ENCODE measurements at places on chromosomes 4 and X.

DNA sequence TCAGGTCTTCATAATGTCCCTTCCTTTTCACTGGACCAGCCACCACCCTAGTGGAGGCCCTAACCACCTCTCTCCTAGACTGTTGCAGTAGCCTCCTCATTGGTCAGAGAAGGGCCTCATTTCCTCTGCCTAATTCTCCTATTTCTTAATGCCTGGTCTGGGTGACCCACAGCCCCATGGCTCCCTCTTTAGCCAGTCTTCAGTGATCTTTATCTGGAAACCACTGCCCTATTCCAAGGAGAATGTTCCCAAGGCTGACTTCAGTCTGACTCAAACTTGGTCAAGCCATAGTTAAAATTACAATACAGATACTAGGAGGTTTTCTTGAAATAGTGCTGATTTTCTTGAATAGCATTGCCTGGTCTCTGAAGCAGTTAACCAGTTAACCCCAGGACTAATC, 53.6 kb upstream of the PRPS1 start:
- DNase-seq: no peak

DNA sequence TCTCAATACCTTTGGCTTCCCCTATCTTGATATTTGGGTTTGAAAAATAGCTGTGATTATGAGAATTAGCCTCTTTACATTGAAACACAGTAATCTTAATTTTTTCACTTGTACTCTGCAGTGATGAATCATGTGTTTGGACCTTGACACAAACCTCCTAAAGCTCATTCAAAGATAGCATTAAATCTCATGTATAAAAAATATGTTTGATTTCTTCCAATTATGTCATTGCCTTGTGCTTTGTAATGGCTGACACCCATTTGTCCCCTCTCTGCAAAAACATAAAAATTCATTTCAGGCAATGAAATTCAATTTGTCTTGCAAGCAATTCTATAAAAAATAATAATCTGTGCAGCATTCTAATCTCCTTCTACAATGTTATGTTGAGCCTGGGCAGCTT, 422.4 kb upstream of the BOD1L1 start:
- no peak for DNase-seq

DNA sequence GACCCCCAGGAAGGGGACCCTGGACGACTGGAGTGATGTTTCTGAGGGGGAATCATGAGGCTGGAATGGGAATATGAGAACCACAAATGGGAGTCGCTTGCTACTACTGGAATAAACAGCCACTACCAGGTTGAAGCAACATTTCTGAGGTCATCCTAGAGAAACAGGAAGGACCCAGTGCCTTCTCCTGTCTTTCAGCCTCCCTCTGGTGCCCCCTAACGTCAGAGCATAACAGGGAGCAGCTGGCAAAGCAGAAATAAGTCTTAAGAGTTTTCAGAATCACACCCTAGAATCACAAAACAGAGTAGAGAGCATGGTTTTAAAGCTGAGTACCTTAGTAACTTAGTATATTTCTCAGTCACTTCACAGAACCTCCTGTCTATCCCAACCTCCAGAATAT, 347.8 kb upstream of the PITX2 start:
- DNase-seq: no peak

GRCh38 chr4:169630069-169630468, 9.7 kb downstream of the CLCN3 start:
- no peak for DNase-seq

GRCh38 chrX:108464604-108465003, 25.0 kb downstream of the COL4A5 start:
- DNase-seq: no peak

GRCh38 chr4:24488399-24489164, 95.8 kb downstream of the DHX15 start:
- peak; percentile 62 for DNase-seq

GRCh38 chr4:21451032-21451431, 497.5 kb downstream of the KCNIP4 start:
- DNase-seq: no peak

- DNase-seq: no peak
These were observed 64.4 kb downstream of the ADGRG2 start for GRCh38 chrX:19057856-19058255.

DNA sequence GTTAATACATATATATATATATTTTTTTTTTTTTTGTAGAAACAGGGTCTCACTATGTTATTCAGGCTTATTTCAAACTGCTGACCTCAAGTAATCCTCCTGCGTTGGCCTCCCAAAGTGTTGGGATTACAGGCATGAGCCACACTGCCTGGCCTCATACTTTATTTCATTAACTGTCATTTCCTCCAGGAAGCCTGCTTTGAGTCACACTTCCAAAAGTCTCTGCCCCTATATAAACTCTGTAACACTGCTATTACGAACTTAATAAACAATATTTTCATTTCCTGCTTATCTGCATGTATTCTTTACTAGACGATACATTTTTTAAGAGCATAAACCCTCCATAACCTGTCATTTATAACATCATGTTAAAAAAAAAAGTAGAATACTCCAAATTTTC, 167.2 kb downstream of the WDFY3 start:
- no peak for DNase-seq
